GM06990 (cell line): ENCODE measurements at places on chromosomes 3 and 15.

- no peak for DNase-seq
Measured at GRCh38 chr3:16460886-16461285, 52.6 kb downstream of the RFTN1 start.

DNA sequence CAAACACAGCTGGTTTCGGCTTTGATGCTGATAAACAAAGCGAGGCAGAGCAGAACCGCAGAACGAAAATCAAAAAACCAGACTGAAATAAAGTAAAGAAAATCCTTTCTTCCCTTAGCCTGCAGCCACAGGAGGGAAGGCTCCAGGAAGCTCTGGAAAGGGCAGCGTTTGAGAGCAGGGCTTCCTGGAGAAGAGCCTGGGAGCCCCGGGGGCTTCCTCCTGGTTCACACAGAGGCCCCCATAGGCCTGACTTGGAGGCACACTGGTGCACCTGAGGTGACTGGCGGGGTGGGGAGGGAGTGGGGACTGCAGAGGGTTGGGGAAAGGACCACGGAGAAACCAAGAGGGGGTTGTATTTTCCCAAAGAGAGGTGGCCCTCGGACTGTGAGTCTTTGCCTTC lies 98.8 kb upstream of the WNT5A start:
- DNase-seq, result no peak

DNA sequence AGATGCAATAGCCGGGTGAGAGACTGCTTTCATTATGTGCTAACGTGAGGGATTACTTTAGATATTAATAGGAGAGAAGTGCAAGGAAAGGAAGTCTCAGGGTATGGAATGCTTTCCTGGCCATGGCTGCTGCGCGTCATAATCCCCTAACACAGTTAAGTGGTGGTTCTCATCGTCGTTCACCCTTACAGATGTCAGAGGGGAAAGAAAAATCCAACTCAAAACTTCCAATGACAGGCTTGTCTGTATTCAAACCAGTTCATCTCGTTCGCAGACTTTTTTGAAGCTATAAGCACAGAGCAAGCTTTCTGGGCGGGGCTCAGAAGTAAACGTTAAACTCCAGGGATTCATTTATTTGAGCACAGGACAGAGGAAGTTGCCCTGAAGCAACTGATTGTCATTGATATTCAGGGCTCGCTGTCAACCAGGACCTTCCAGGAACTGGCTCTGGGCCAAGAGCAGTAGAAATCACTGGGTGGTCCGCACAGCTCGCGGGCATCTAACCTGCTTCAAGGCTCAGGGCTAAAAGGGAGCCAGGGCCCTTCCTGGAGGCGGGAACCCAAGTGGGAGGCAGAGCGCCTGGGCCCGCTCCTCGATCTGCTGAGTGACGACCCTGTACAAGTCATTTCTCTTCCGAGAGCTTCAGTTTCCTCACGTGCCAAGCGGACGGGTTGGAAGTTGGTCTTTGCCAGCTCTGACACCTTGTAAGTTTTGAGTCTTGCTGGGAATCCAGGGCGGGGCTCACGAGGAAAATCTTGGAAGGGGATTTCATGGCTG lies 1.1 kb upstream of the LPP start:
- DNase-seq, result no peak

GRCh38 chr3:10753964-10754363 lies 62.1 kb upstream of the SLC6A11 start:
- DNase-seq, result no peak

DNA sequence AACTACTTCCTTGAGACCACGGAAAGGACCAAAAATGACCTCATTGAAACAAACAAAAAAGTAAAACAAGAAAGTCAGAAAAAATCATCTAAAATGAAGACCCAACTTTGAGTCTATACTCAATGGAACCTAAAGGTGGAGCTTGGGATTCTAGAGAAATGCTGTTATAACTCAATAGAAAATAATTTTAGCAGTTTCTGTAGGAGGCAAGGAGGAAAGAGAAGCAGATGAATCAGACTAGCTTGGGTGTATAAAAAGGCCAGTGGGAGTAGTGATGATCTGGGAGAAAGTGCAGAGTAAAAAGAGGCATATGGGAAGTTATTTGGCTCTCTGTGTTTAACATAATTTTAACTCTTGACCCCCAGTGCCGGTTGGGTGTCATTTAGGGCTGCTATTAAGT lies 94.4 kb downstream of the TMCO5A start:
- no peak for DNase-seq

GRCh38 chr15:64089543-64090280 lies 3.9 kb downstream of the CIAO2A start:
- peak; percentile 44 for DNase-seq
